Amniotic epithelial cell (primary cell): ENCODE measurements at places on chromosomes 3 and 15.

- DNase-seq = peak; percentile 28
Observed at GRCh38 chr3:141686466-141687291, 51.4 kb upstream of the RNF7 start.

DNA sequence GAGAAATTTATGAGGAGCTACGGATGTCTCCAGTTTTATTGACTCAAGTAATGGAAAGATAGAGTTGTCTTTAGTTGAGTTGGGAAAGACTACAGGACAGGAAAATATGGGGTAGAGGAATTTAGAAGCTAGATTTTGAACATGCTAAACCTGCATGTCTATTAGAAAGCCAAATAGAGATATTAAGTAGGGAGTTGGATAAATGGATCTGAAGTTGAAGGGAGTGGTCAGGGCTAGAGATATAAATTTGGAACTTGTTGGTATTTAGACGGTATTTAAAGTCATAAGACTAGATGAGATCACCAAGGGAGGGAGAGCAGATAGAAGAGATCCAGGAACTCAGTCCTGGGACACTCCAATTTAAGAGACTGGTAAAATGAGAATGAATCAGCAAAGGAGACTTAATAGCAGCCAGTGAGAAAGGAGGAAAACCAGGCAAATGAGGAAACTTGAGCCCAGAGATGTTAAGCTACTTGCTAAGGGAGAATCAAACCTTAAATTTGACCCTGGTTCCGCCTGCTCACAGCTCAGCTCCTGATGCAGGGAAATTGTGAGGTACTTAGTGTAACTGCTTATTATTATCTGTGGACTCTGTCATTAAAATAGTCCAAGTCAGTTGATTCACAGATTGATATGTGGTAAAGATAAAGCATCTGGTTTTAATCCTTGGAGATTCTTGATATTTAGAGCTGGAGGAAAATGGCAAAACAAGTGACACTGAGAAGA, 35.8 kb downstream of the ABI3BP start:
- peak; percentile 37 for DNase-seq

GRCh38 chr3:9032231-9032777, 69.0 kb upstream of the RAD18 start:
- no peak for DNase-seq

DNA sequence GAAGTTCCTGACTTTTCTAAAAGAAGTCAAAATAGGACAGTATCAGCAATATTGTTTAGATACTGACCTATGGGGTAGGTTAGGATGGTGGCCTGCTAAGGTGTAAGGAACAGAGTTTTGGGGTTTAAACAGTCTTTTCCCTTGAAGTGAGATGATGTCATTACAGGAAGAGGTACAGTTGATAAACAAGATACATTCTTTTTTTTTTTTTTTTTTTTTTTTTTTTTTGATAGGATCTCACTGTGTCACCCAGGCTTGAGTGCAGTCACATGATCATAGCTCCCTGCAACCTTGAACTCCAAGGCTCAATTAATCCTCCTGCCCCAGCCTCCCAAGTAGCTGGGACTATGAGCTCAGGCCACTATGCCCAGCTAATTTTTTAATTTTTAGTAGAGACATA, 33.3 kb downstream of the SLC25A36 start:
- no peak for DNase-seq

GRCh38 chr15:98568382-98569017, 79.8 kb upstream of the IGF1R start:
- DNase-seq = peak; percentile 3

- DNase-seq = peak; percentile 96
Observed at GRCh38 chr15:66679657-66680108, 22.4 kb upstream of the SMAD6 start.

GRCh38 chr15:75606711-75607699, 18.5 kb downstream of the SNUPN start:
- DNase-seq = no peak

DNA sequence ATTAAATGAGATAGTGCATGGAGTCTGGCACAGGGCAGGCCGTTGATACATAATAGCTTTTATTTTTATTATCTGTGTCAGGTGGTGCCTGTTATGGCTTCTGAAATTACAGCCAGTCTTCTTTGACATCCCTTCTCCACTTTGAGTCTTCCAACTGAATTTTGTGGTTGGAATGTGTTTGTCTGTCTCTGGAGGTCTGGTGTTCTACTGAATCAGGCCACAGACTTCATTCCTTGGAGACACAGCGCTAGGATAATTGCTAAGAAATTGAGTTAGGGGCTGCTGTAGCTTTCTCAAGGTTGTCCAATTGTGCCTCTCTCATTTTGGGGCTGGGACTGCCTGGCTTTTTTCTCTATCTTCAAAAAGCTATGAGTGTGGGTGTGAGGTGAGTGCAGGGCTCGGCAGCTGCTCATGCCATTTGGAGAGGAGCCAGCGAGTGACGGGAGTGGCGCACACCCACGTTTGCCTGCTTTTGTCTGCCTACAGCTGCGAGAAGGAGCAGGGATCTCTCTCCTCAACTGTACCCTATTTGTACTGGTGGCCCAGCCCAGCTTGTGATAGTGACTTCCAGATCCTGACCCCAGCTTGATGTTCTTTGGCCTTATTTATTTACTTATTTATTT, 49.8 kb upstream of the SYN2 start:
- DNase-seq = no peak

- no peak for DNase-seq
Observed at GRCh38 chr15:31499953-31500765, 173.5 kb downstream of the KLF13 start.

DNA sequence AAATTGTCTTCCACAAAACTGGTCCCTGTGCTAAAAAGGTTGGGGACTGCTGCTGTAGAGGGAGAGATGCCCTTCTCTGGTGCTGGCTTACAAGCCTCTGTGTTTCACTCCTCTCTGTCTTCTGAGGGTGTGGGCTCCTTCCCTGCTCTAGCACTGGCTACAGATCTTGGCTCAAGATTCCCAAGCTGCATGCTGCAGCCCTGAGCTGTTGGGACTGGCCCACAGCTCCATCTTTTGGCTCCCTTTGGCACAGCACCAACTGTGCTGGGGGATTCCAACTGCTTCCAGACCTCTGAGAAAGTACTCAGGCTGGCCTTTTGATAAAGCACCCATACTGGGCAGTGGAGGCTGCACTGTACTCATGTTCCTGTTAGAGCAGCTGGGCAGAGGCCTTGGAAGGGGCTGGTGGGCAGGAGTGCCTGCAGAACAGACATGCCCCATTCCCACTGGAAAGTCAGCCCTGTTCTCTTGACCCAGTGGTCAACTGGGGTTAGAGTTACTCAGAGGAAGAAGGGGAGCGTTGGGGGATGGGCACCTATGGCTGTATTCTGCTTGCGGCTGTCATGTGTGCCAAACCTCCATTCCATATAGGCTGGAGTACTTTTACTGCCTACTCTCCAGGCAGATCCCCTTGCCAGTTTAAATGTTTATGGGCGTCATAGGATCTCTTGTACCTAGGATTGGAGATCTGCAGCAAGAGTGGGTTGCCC, 55.7 kb downstream of the GALK2 start:
- peak; percentile 60 for DNase-seq

GRCh38 chr3:160278210-160278609, 53.0 kb downstream of the C3orf80 start:
- no peak for DNase-seq

DNA sequence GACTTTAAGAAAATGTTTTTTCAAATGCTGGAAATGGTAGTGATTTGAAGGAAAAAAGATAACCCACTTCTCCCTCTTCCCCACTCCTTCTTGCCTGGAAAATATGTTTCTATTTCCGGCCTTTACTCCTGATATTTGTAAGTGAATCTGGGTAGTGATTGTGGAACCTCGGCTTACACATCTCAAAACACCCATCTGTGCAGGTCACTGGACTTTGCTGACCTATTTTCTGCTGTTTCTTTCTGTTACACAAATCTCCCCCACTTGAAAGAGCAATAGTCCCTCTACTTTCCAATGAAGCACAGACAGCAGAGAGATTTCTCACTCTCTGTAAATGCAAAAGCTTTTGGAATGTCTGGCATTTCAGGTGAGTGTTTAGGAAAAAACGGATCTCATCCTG, 76.9 kb upstream of the ICE2 start:
- DNase-seq = no peak

DNA sequence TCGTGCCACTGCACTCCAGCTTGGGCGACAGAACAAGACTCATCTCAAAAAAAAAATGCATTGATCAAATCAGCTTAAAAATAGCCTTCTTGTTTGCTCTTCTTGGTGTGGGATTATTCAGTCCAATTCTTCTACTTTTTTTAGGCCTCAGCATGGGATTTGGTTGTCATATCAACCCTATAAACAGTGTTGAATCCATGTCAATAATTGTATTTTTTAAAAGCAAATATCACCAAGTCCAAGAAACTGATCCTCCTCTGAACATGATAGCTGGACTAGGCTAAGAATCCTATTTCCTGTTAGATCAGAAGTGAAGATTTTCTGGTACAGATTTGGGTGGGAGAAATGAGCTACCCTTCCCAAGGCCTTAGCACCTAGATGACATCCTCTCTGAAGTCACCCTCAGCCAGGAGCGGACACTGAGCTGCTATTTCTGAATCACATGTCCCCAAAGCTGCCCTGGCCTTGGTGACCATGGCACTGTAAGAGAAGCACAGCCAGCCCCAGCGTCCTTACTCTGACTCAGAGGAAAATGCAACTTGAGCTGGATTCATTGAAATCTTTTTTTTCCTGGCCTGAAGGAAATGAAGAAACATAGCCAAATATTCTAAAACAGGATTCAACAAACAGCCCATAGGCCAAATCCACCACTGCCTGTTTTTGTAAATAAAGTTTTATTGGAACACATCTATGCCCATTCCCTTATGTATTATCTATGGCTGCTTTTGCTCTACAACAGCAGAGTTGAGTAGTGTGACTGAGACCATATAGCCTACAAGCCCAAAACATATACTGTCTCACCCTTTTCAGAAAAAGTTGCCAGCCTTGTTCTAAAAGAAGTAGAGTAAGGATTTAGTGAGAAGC, 215.9 kb upstream of the CTDSPL start:
- DNase-seq = no peak

GRCh38 chr3:12405432-12406272, 78.6 kb upstream of the TSEN2 start:
- DNase-seq = peak; percentile 99

DNA sequence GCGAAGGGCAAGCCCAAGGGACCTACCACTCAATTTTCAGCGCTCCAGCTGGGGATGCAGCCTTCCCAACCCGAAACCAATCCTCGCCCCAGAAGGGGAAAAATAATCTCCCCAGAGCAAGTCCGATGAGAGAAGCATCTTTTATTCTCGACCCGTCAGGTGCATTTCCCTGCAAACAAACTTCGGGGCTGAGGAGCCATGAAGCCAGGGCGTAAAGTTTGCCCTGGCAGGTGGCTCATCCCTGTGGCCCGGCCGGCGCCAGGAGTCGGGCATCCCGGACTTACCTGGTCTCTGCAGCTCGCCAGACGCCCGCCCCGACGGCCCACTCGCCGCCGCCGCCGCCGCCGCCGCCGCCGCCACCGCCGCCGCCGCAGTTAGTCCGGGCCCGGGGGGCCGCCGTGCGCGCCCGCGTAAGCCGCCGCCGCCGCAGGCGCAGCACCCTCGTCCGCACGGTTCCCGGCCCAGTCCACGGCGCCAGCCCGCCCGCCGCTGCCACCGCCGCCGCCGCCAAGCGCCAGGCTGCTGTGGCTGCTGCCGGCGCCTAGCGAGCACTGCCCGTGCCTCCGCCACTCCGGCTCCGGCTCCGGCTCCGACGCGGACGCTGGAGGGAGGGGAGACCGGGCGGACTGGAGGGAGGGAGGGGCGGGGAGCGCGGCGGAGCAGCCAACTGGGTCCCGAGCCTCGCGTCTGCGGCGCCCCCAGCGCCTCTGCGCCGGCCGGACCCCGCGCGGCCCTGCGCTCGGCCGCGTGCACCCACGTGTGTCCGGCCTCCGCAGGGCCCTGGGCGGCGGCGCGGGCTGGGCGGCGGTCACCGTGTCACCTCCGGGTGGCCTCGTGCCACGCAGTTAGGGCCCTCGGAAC, at the start of gene CNTN3:
CNTN3 (minus strand) TSS at position 553 of the 861 bp plus-strand sequence. CDS start 93,547 bp downstream, outside the sequence.
- DNase-seq = no peak

DNA sequence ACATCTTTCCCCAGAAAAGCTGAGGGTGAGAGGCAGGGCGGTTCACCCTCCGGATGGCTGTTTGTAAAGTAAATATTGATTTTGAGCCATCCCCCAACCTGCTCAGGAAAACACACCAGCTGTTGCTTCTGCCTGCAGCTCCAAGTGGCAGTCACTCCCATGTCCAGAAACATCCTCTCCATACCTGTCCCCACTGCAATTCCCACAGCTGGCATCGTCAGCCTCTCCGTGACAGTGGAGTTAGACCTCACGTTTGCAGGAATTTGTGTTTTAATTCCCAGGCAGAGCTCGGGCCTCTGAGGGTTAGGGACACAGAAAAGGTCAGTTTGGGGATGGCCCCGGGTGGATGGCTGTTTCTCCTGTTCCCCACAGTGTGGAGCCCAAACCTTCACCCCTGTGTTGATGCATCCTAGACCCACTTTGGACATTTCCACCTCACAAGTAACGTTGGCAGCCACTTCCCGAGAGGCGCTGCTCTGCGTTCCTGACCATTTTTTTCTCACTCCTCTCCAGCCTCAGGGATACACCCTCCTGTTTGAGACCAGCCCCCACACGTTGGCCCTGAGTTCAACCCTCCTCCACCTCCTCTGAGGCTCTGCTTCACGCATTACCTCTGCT, 11.8 kb upstream of the FAM174B start:
- DNase-seq = no peak

DNA sequence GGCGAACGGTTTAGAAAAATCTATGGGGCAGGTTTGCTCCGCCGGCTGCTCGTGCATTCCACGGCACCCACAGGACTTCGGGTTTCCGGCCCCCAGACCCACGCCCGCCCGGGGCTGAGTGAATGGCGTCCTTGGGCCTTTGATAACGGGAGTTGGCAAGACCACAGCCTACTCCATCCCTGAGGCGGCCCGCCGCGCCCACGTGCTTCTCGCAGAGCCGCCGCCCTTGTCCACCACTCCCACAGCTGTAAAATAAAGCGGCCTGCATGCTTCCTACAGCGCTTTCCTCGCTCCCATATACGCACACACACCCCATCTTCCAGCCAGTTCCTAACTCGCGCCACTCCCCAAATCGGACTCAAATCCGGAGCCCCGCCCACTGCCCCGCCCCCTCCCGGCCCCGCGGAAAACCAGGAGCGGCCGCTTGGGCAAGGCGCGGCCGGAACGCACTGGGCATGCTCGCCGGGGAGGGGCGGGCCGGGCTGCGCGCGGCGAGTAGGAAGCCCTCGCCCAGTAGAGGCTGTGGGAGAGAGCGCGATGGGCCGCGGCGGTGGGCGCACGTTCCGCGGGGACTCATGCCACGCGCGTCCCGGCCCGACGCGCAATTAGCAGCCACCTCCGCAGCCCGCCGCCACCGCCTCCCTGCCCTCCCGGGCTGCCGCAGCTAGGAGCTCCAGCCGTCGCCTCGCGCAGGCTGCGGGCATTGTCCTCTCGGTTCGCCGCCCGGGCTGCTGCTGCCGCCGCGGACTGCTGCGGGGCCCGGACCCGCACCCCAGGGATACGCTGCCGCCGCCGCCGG, at the start of gene RAP2B:
RAP2B (plus strand) TSS at position 513 of the 799 bp plus-strand sequence. CDS start 468 bp downstream, outside the sequence.
- peak; percentile 92 for DNase-seq

- no peak for DNase-seq
Observed at GRCh38 chr15:80840182-80841130, 61.3 kb downstream of the CEMIP start.
